ENCODE measurements at places on chromosomes 1 and 21.
A peak's percentile ranks its signal among the peaks of the same experiment; 100 is the strongest.

- DNase-seq, result no peak
These were observed 36.4 kb downstream of the DENND1B start for GRCh38 chr1:197738927-197739326.

- DNase-seq, result no peak
These were observed 6.2 kb downstream of the PAX7 start for GRCh38 chr1:18636596-18637508.

GRCh38 chr1:168654198-168654915 is 74.6 kb downstream of the DPT start:
- DNase-seq, result no peak

- peak; percentile 73 for DNase-seq
These were observed 12.9 kb upstream of the PHLDA3 start for GRCh38 chr1:201481761-201482493.

- DNase-seq, result no peak
These were observed 278.0 kb downstream of the RGS7 start for GRCh38 chr1:241079047-241079446.

- DNase-seq, result no peak
These were observed 19.9 kb upstream of the AGO1 start for GRCh38 chr1:35863136-35863535.

DNA sequence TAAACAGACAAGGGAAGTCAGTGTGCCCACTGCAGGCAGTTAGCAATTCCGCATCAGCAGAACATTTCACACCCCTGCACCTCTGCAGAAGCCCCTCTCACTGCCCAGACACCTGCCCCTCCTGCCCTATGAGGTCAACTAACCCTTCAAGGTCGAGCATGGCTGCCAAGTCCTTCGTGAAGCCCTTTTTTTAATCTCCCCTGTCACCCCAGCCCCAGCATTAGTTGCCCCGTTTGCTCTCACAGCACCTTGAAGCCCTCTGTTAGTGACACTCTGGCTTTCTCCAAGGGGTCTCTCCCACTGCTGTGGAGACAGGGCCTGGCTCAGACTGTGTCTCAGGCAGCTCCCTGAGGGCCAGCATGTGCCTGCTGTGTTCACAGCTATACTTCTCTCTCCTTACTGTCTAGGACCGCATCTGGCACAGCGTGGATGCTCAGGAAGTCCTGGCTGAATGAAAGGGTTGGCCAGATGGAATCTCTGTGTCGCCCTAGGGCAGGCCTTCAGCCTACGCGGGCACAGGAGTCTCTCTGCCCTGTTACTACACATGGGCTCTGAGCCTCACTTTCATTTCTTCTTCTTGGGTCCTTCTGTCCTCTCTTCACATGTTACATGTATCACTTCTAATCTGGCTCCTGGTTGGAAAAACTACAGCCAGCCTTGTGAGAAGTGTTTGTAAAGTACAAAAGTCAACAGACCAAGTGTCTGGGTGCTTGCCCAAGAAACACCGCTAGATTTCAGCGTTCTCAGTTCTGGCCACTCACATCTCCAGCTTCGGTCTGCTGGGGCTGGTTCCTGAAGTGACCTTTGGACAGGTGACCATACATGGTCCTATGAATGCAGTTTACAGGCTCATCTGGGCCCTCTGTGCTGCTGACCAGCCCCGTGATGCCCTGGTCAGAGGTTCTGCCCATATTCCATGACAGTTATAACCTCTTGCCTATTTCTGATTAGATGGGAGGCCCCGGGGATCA is 19.7 kb downstream of the SLC2A1 start:
- no peak for DNase-seq

- no peak for DNase-seq
These were observed 3.1 kb downstream of the LRP8 start for GRCh38 chr1:53324728-53325297.

DNA sequence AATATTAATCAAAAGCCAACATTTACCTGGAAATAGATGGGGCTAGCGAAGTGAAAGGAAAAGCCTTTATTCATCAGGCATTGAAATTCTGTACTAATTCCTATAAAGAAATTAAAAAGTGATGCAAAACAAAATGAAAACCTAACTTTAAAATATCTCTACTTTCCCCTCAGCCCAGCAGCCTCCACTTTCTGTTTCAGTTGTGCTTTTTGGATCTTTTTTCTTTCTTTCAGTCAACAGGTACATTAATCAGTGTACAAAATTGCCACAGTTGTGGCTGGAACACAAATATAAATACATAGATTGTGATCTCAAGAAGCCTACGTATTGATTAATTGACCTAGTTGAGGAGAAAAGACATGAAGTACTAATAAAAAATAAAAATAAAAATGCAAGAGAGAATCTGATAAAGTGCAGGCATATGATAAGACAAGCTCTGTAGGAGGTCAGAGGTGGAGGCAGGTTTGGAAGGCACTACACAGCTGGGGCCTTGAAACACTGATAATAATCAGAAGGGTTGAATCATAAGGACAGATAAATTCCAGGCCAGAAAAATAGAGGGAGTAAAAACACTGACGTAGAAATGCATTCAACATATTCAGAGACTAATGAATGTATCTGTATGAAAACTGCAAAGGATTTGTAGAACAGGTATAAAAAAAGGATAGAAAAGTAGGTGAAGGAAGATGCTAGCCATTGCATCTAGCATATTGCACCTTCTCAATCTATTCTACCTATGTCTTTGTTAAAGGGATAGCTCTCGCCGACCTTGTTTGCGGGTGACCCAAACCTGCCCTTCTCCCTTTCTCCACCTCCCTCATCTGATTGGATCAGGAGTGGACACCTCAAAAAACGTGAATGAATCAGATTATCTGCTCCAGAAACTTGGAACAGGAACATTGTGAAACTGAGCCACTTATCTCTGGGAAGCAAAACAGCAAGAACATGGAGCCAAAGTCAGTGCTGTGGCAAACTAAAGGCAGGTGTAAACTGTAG is 607.8 kb upstream of the ADGRL2 start:
- DNase-seq, result no peak

GRCh38 chr1:89285745-89286380 is 13.2 kb upstream of the GBP5 start:
- no peak for DNase-seq

DNA sequence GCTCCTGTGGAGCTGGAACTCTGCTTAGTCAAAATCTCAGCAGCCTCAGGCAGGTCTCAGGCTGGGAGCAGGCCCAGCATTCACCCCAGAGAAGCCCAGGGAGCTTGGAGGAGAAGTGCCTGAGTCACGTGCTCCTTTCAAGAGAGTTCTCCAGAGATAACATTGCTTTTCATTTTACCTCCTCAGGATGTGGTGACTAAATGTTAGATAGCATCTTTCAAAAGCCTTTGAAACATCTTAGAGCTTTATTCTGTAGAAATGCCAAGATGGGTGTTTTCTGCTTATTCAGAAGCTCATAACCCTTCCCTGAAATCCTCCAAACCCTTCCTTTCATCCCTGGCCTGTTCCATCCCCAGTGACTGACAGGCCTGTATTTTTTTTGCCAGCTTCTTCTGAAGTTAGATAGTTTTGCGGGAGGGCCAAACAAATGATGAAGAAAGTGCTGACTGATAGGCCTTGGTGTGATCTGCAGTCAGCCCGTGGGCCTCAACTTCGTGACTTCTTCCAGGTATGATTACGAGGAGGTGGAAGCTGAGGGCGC is 58.0 kb downstream of the PGM1 start:
- no peak for DNase-seq

- DNase-seq, result no peak
These were observed 955 bp upstream of the UBE2G2 start for GRCh38 chr21:44802396-44803153.

DNA sequence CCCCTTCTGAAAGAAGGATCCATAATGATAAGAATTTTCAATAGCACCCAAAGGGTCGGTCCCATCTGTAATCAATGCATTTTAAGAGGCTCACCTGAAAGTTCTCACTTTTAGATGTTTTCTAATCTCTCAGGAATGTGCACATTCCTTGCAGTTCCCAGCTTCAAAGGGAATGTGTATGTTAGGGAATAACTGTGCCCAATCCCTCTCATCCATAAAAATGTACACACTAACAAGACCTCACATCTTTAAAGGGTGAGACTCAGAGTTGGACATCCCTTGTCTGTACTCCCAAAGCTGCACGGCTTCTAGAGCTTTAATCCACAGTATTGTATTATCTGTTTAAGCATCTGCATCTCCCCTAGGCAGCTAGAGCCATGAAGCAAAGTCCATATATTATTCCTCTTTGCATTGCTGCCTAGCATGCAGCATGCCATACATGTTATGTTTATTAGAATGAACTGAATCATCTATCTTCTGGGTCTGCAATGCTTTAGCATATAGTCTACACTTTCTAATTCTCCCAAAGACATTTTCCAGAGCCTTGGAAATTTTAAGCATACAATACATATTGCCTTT is 9.3 kb upstream of the CCN1 start:
- DNase-seq, result no peak

DNA sequence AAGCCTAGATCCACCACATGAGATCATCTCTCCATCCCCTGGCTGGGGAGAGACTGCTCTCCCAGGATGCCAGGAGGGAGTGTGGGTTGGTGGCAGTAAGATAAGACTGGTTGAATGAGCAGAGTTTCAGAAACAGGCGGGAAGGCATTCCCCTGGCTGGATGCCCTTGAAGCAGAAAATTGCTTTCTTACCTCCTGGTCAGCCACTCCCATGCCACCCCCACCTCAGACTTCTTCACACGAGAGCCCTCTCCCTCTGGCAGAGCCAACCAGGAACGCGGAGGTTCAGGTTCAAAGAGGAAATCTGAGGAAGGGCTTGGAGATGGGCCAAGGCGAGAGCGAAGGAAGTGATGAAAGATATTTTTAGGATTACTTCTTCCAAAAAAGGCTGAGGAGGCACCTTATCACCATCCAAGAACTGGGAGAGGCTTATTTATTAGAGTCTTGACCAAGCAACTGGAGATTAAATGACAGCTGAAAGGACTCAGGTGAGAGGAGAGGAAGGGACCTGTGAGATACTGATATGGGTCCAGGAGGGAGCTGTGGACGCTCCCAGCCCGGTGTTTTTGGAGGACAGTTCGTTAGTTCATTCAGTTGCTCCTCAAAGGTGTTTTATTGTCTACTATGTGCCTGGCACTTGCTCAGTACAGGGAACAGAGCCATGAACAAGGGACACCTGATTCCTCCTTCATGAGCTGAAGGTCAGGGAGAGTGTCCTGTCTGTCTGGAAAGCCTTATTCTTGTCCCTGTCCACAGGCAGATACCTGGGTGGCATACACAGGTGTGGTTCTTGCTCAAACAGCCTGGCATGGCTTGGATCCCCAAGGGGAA is 18.9 kb upstream of the SLC26A9 start:
- DNase-seq, result no peak

- DNase-seq, result no peak
These were observed 134.7 kb downstream of the HLX start for GRCh38 chr1:221013691-221014660.

- no peak for DNase-seq
These were observed 22.0 kb upstream of the KIF26B start for GRCh38 chr1:245132771-245133170.

DNA sequence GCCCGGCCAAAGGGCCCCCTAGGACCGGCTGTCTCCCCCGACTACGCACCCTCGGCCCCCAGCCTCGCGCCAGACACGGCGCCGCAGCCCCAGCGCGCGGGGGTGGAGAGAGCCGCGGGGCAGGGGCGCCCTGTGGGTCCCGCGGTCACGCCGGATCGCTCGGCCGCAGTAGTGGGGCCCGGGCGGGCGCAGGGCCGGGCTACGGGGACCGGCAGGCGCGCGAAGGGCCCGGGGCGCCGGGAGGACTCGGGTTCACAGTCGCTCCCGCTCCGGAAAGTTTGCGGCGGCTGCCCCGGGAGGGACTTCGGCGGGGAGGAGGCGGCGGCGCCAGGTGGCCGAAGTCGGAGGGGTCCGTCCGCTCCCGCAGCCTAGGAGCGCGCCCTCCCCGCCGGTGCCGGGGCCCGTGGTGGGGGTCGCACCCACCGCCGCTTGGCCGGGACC is 7.1 kb upstream of the ZNF669 start:
- DNase-seq, result no peak

DNA sequence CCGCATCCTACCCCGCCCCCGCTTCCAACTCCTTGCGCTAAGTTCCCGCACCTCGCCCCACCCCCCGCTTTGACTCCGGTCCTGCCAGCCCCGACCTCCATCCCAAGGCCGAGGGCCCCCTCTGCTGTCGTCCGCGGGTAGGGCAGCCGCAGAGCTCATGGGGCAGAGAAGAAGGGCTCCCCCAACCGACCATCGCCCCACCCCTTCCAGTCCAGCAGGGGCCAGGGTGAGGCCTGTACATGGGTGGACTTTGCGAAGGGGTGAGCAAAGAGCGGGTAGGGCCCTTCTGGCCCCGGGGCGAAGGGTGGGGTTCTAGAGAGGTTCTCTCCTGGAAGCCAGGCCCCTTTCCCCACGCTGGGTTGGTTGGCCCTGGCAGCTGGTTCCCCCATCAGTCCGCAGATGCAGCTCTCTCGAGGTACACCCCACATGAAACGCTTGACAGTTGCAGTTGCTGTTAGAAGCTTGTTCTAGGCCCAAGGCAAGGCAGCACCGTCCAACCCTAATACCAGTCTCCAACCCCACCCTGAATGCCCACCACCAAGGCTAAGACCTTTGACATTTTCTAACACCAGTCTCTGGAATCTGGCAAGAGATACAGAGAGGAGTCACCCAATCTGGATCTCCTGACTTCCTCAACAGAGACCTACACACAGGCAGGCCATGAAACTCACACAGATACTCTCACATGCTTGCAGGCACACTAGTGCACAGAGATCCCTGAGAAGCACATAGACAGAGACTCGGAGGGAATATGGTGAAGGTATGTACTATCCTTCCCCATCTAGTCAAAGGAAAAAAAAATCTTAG is 25.3 kb upstream of the ADGRB2 start:
- DNase-seq, result peak; percentile 99

- DNase-seq, result no peak
These were observed 87.9 kb downstream of the PTPRU start for GRCh38 chr1:29324202-29324601.

GRCh38 chr1:157862114-157863070 is 20.8 kb upstream of the CD5L start:
- DNase-seq, result no peak

DNA sequence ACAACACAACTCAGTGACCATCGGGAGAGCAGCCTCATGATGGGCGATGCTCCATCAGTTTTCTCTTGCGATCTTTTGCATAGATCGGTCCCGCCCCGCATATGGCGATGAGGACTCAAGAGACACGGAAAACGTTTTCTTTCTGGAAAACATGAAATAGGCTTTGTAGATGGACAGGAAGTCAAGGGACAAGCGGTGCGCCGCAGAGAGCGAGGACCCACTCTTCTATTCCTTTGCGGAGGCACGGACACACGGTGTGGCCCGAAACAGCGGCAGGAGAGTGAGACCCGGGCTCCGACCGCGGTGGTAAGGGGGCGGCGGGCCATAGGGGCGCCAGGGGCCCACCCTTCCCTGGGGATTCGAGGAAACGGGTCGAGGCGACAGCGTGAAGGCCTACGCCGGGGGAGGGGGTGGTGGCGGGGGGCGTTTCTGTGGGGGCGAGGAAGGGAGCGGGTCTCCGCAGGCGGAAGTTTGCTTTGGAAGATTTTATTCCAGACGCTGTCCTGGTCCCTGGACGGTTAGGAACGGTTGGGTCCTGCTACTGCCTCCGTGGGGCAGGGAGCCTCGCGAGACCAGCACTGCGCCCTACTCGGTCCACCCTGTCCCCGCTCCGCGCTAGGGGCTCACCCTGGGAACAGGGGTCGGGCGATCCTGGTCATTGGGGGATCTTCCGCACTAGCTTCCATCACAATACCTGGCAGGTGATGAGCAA is 796 bp upstream of the TDRKH start:
- DNase-seq, result no peak

- DNase-seq, result no peak
These were observed 11.0 kb downstream of the TRPM2 start for GRCh38 chr21:44364151-44365053.
